ENCODE measurements at places on chromosomes 12 and 14. TPM values are rescaled to one million over a fixed set of nuclear protein-coding genes. Genes with fewer than 3 reads are reported as not detected.
A peak's percentile ranks its signal among the peaks of the same experiment; 100 is the strongest.

Gene OR4K17
- total RNA-seq: not detected

Gene VCPKMT
- 2.2 TPM for total RNA-seq

Gene ARHGEF25
- 5.5 TPM for total RNA-seq

Gene IQSEC3
- 1.6 TPM for total RNA-seq

Gene DNAJC22
- 0.54 TPM for total RNA-seq

Gene KRT6C
- total RNA-seq: not detected

- H3K27ac ChIP-seq: peak overlapping the region; percentile 90
- peaks cover 30% of the 10 kb centered on the region for H3K4me1 ChIP-seq
- no peaks in the 10 kb centered on the region for H3K36me3 ChIP-seq
- peak overlapping the region; percentile 52 for H3K4me3 ChIP-seq
- DNase-seq: no peak
- H3K27me3 ChIP-seq: no peaks in the 10 kb centered on the region
Measured at GRCh38 chr14:52790011-52790755, 1.2 kb downstream of the GNPNAT1 start.

DNA sequence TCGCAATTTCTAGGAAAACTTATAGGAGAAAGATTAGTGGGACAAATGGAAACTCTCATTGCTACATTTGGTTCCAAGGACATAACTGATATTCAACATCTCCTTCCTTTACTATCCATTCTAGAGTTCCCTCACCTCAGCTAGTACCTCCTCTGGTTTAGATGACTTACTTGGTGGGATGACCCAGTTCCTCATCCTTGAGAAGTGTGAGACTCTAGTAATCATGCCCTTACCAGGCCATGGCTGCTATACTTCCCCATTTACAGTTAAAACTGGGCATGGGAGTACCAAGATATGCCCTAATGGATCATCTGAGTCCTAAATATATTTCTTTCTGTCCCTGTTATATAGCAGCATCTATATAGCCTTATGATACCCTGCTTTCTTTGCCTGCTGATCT is 58.1 kb downstream of the IFT81 start:
- H3K36me3 ChIP-seq: no peaks in the 10 kb centered on the region
- H3K27me3 ChIP-seq: no peaks in the 10 kb centered on the region
- DNase-seq: no peak

- H3K4me3 ChIP-seq: no peak overlapping the region
- no peak overlapping the region for H3K27ac ChIP-seq
- H3K36me3 ChIP-seq: no peaks in the 10 kb centered on the region
- no peak for DNase-seq
- no peaks in the 10 kb centered on the region for H3K27me3 ChIP-seq
Measured at GRCh38 chr14:99880651-99881420, 87.6 kb downstream of the EML1 start.

DNA sequence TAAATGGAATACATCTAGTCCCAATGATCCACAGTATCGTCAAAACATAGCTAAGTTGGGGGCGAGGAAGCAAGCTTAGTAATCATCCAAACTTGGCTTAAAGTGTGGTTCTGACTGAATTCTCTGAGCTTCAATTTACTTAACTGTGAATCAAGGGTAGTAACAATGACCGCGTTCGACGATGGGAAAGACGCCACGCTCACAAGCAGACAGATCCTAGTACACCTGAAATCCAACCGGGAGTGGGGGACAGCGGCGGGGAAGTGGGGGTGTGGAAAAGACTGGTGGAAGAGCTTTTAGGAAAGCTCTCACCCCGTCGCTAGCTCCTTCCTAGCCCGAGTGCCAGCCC is 433 bp downstream of the COX16 start:
- peaks cover 36% of the 10 kb centered on the region for H3K4me1 ChIP-seq
- no peak for DNase-seq
- H3K4me3 ChIP-seq: peak overlapping the region; percentile 79
- H3K36me3 ChIP-seq: no peaks in the 10 kb centered on the region

GRCh38 chr12:51898506-51898905 is 8.8 kb upstream of the ACVRL1 start:
- H3K36me3 ChIP-seq: no peaks in the 10 kb centered on the region
- H3K27me3 ChIP-seq: no peaks in the 10 kb centered on the region
- no peak for DNase-seq
- H3K27ac ChIP-seq: no peak overlapping the region

- no peak overlapping the region for H3K27ac ChIP-seq
- DNase-seq: no peak
- no peak overlapping the region for H3K4me3 ChIP-seq
- no peaks in the 10 kb centered on the region for H3K36me3 ChIP-seq
- H3K4me1 ChIP-seq: no peaks in the 10 kb centered on the region
Measured at GRCh38 chr12:98769068-98769467, 124.0 kb downstream of the APAF1 start.

DNA sequence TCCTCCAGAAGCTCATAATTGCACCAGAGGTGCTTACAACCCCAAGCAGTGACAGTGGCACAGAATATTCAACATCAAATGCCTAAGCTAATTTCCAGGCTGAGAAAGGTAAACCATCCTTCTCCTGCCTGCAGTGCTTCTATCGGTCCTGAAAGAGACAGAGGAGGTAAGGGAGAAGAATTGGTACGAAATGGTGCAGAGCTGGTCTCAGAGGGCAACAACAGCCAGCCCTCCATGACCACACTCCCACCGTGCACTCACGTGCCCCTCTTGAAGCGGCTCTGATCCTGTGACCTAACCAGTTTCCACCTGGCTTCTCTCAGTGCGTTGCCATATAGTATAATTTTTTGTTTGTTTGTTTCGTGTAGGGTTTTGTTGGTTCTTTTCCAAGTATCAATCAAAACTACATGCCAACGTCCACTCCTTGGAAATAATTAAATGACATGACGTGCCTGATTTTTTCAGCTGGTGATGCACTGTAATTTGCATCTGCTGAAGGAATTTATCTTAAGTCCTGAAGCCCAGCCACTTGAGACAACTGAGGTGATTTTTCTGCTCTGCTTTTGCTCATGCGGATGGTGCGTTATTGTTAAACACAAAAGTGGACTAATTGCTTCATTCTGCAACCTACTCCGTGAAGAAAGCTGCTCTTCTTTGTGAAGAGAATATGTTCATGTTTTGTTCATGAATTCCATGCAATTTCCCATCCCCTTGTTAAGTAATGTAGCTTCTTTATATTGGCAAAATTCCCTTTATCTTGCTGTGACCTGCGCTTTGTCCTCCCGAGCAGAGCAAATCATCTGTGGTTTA is 1.3 kb upstream of the ATP2A2 start:
- no peak for DNase-seq

DNA sequence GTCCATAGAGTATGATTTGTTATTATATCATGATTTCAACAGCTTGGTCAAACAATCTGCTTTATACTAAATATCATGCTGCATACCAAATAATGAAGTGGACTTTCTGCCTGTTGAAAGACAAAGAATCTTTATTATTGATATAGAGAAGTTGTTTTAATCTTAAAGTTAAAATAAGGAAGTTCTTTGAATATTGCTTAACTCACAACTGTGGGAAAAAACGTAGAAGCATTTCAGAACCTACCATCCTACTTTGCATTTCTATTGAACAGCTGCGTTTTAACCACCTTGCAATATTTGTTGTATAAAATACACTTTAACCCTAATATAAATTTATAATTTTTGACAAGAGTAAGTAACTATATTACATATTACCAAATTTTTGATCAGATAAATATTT is 22.9 kb upstream of the ARL1 start:
- H3K27me3 ChIP-seq: no peaks in the 10 kb centered on the region
- DNase-seq: no peak
- H3K27ac ChIP-seq: no peak overlapping the region
- no peaks in the 10 kb centered on the region for H3K4me1 ChIP-seq
- no peak overlapping the region for H3K4me3 ChIP-seq

- H3K27ac ChIP-seq: peak overlapping the region; percentile 100
- no peaks in the 10 kb centered on the region for H3K27me3 ChIP-seq
- peak overlapping the region; percentile 94 for H3K4me3 ChIP-seq
- peaks cover 38% of the 10 kb centered on the region for H3K4me1 ChIP-seq
- no peak for DNase-seq
- H3K36me3 ChIP-seq: no peaks in the 10 kb centered on the region
Measured at GRCh38 chr12:96400631-96401075, 414 bp upstream of the CDK17 start.

DNA sequence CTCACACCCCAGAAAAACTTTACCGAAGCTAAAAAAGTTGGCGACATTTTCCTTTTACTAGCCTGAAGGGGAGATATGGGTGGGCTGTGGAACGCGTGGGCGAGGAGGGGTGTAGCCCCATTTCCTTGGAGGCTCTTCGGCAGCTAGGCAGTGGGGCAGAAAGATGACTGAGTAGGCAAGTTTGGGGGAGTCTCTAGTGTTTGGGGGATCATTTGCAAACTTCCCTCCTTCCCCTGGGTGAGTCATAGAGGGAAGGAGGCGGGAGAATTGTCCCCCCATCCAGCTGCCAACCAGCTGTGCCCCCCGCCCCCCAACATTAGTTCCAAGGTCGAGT is 2.3 kb downstream of the GLI1 start:
- peaks cover under 1% of the 10 kb centered on the region for H3K27me3 ChIP-seq
- H3K4me1 ChIP-seq: peaks cover 24% of the 10 kb centered on the region
- peak overlapping the region; percentile 82 for H3K4me3 ChIP-seq

DNA sequence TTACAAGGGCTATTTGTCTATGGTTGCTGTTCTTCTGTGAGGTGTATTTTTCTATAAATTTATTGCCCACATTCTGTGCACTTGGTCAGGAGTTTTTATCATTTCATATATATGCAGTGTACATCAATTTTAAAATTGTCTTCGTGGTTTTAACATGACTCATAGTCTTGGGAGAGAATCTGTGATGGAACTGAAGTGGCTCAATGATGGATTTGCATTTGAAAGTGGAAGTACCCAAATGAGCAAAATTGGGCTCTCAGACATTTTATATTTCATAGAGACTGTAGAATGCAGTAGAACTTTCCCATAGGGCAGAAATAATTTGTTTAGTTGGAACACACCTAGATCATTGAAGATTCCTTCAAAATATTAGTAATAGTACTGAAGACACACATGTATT is 1.9 kb upstream of the SCFD1 start:
- H3K4me1 ChIP-seq: peaks cover 8% of the 10 kb centered on the region
- DNase-seq: no peak
- H3K27me3 ChIP-seq: no peaks in the 10 kb centered on the region
- no peak overlapping the region for H3K4me3 ChIP-seq
- H3K27ac ChIP-seq: no peak overlapping the region

GRCh38 chr12:116708826-116709756 is 28.8 kb downstream of the SPRING1 start:
- no peaks in the 10 kb centered on the region for H3K36me3 ChIP-seq

GRCh38 chr12:106897082-106897481 is 58.6 kb upstream of the TMEM263 start:
- no peak overlapping the region for H3K4me3 ChIP-seq
- H3K4me1 ChIP-seq: no peaks in the 10 kb centered on the region
- H3K27ac ChIP-seq: no peak overlapping the region
- H3K36me3 ChIP-seq: no peaks in the 10 kb centered on the region

- no peak overlapping the region for H3K4me3 ChIP-seq
- H3K27me3 ChIP-seq: no peaks in the 10 kb centered on the region
- no peak for DNase-seq
- H3K4me1 ChIP-seq: no peaks in the 10 kb centered on the region
Measured at GRCh38 chr12:124194893-124195566, 99.9 kb upstream of the RFLNA start.

- H3K36me3 ChIP-seq: no peaks in the 10 kb centered on the region
- no peak overlapping the region for H3K4me3 ChIP-seq
- no peaks in the 10 kb centered on the region for H3K4me1 ChIP-seq
- peak overlapping the region; percentile 25 for H3K27ac ChIP-seq
- no peak for DNase-seq
Measured at GRCh38 chr14:68367536-68367935, 425.3 kb downstream of the ZFP36L1 start.

DNA sequence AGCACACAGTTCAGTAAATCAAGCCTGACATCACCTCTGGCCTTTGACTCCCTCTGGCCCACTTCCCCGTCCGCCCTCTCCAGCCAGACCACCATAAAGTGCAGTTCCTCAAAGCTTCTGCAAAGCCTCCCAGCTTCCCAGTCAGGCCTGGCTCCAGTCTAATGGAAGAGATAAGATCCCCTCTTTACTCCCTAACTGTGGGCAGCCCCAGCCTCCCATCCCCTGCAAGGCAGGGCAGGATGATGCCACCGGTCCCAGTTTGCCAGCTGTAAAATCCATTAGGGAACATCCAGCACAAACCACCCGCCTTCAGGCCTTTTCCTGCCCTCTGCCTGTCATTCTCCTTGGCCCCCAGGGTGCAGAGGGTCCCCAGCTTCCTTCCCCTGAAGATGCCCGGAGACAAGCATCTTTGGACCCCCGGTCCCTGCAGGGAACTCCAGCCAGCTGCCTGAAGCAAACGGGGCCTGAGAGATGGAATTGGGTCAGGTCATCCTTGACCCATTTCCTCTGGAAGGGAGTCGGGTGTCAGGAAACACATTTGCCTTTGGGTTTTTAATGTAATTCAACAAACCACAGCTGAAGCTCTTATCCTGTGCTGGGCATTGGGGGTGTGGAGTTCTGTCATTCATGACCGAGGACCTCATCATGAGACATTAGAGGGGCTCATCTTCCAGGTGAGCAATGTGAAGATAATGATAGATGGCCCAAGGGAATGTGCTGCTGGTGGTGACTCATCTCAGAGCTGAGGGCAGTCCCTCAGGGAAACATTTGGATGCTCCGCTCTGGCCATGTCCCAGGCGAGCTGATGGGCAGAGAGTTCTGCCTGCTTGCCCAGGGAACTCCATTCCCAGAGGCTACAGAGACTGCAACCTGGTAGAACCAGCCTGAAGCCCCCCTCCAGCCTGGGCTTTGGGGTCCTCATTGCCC is 93.8 kb upstream of the CLMN start:
- H3K27ac ChIP-seq: no peak overlapping the region
- peaks cover 20% of the 10 kb centered on the region for H3K36me3 ChIP-seq
- no peak for DNase-seq

GRCh38 chr12:107377596-107378385 is 284.4 kb upstream of the CRY1 start:
- no peak overlapping the region for H3K4me3 ChIP-seq
- DNase-seq: no peak
- no peak overlapping the region for H3K27ac ChIP-seq
- no peaks in the 10 kb centered on the region for H3K36me3 ChIP-seq
- no peaks in the 10 kb centered on the region for H3K4me1 ChIP-seq

DNA sequence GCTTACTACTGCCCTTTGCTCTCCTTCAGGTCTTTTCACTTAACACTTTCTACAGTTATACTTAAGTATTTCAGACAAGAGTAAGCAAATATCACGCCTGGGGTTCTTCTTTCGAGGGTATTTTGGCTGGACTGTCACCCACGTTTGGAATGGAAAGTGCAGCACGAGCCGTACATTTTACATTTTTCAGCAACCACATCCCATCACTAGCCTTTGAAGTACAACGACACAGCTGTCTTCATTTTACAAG is 349 bp upstream of the FAM177A1 start:
- peak overlapping the region; percentile 95 for H3K27ac ChIP-seq
- no peak for DNase-seq
- no peaks in the 10 kb centered on the region for H3K27me3 ChIP-seq
- peak overlapping the region; percentile 62 for H3K4me3 ChIP-seq

- no peaks in the 10 kb centered on the region for H3K36me3 ChIP-seq
- no peak for DNase-seq
- H3K4me3 ChIP-seq: no peak overlapping the region
- H3K27ac ChIP-seq: no peak overlapping the region
- peaks cover 85% of the 10 kb centered on the region for H3K27me3 ChIP-seq
Measured at GRCh38 chr14:90058876-90059458, 2.8 kb upstream of the KCNK13 start.

GRCh38 chr12:72346363-72346944 is 74.3 kb downstream of the TRHDE start:
- H3K27me3 ChIP-seq: no peaks in the 10 kb centered on the region
- H3K36me3 ChIP-seq: no peaks in the 10 kb centered on the region

Measured in heart left ventricle (tissue), 16 donors.